ENCODE measurements at places on chromosomes 7 and 10.

DNA sequence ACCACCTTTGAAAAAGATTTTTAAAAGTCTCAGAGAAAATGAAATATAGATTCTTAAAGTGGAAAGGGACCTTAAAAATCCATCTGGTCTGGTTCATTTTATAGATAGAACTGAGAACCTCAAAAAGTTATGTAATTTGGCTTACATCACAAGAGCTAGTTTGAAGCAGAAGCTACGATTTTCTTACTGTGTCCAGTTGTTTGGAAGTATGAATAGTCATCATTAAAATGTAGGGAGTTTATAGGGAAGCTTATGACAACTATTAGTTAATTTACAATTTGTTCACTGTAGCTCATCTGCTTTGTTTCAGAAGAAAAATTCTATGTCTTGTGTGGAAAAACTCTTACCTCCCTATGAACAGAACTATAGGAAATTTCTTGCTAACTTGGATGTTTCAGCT is 26.9 kb downstream of the ZEB1 start:
- DNase-seq = no peak

- no peak for DNase-seq
Observed at GRCh38 chr10:91493313-91493712, 83.2 kb downstream of the HECTD2 start.

DNA sequence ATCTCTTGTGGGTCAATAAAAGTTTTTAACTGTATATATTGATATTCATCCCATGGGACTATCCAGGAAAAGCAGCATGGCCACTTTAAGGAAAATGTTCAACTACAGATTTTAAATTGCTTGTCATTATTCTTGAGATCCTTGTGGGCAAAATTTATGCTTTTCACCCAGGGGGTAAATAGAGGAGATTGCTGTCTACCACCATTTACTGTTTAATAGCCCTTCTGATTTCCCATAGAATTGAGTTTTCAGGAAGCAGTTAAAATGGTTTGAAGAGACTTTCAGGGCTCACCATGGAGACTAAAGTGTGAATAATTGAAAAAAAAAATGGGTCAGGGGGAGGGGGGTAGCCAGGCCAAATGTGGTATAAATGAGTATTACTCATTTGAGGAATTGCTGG is 901.1 kb upstream of the POT1 start:
- DNase-seq = no peak

GRCh38 chr7:74355091-74355490 is 65.9 kb downstream of the CLIP2 start:
- DNase-seq = no peak

- no peak for DNase-seq
Observed at GRCh38 chr7:144907577-144907976, 71.7 kb upstream of the TPK1 start.

DNA sequence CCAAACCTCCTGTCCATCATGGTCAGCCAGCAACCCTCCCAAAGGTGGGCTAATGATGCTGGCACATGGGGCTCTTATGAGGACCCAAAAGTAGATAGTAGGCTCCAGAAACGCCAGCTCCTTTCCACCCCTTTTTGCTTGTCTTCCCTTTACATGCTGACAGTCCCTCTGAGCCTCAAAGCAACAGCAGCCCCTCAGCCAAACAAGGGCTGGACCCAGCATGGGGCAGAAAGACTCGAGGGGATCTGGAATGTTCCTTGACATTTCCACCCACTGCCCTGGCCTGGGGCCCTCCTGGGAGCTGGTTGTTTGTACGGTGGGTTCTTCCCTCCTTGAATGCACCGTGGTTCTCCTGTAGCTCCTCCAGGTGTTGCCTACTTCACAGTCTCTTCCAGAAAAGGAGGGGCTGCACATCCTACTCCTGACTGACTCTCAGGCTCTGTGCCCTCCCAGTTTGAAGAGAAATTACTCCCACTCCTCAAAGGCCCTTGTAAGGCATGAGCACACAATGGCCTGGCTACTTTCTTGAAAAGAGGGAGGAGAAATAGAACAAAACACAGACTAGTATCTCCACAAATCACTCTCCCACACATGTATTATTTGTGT is 21.5 kb upstream of the NUDCD3 start:
- no peak for DNase-seq

- DNase-seq = no peak
Observed at GRCh38 chr7:68581417-68581816, 1016.9 kb upstream of the AUTS2 start.

- no peak for DNase-seq
Observed at GRCh38 chr7:155798673-155799439, 13.4 kb downstream of the SHH start.

GRCh38 chr7:148932-149790 is 43.2 kb upstream of the FAM20C start:
- peak; percentile 96 for DNase-seq

Data from activated T-cell treated with anti-CD3 and anti-CD28 coated beads for 24 hours (primary cell).